ENCODE measurements at places on chromosomes 4 and X.

- no peak for DNase-seq
Measured at GRCh38 chrX:151239751-151240150, 63.4 kb downstream of the GPR50 start.

DNA sequence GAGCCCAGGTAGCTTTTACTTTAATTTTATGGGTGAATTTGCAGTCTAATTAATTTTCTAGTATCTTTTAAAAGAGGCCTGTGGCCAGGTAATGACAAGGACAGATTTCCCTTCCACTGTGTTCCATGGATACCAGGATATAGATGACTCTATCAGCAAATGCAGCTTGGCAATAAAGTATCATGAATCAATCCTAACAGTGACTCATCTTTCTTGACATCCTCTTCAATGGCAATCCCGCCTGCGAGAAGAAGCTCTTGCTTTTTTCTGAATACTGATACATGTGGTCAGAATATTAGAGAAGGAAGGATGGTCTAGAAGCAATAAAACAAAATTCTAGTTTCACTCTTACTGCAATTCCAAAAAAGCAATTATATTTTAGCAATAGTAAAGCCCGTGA is 267.8 kb downstream of the DTHD1 start:
- no peak for DNase-seq

DNA sequence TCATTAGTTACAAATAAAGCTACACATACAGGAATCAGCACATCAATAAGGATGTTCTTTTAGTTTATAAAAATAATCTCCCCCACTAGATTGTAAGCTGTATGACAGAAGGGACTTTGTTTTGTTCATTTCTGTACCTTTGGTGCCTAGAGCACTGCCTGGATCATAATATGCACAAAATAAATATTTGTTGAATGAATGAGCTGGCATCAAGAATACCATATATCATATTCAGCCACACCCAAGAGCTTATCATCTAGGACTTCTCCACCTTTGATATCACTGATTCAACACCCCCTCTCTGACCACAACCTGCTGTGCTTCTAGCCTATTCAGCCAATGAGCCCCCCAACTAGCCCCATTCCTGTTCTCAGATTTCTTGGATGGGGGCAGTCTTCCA is 10.6 kb downstream of the SYTL4 start:
- no peak for DNase-seq

- DNase-seq = no peak
Measured at GRCh38 chrX:30665471-30665870, 12.2 kb downstream of the GK start.

Measured in smooth muscle cell of the brain vasculature (primary cell).